ENCODE measurements at places on chromosomes 3 and 15.

GRCh38 chr3:121817753-121818152 lies 17.1 kb downstream of the IQCB1 start:
- DNase-seq = peak; percentile 46

DNA sequence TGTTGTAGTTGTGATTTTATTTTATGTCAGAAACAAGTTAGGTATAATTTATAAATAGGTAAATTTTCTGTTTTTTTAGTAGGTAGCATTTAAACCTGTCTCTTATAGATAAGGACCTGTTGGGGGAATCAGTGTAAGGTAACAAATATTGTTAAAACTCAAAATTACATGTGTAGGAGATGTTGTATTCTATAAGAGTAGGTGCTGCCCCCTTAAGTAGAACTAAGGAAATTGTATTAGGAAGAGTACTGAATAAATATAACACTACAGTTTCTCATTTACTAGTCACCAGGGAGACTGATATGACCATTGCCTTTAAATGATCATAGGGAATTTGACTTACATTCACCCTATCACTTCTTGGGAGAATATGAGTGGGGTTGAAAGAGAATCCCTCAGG lies 31.2 kb downstream of the SLC25A36 start:
- DNase-seq = peak; percentile 70

- DNase-seq = no peak
Observed at GRCh38 chr15:74306781-74307217, 60.6 kb downstream of the CYP11A1 start.

- DNase-seq = no peak
Observed at GRCh38 chr15:58473724-58474123, 41.9 kb downstream of the LIPC start.

DNA sequence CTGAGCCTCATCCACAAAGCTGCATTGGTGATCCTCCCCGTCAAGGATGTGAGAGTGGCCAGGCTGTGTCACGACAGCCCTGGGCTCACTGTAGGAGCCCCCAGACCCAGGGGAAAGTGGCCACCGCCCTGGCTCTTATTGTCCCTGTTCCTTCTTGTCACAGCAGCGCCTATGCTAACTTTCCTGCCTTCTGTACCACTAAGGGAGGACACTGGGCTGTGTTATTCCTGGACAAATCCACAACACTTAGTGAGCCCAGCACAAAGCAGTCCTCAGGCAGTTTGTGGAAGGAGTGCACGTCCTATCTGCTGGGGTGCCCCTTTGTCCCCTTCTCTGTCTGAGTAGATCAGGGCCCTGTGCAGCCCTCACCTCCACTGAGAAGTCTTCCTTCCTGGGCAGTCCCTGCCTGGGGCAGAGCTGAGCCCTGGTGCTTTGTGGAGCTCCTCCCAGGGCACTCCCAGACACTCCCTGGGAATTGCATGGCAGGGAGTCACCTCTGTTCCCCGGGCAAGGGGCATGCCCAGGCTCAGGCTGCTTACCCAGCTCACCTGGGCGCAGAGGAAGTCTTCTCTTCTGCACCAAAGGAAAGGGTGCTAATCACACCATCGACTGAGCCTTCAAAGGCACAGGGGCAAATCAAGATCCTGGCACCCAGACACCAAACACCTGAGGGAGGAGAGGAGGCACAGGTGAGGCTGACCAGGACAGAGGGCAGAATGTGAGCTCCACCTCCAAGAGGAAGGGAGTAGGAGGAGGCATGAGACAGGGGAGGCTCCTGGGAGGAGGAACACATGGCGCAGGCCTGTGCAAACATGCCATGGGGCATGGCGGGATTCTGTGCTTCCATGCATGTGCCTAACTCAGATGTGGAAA lies 138.7 kb downstream of the KLF13 start:
- no peak for DNase-seq

DNA sequence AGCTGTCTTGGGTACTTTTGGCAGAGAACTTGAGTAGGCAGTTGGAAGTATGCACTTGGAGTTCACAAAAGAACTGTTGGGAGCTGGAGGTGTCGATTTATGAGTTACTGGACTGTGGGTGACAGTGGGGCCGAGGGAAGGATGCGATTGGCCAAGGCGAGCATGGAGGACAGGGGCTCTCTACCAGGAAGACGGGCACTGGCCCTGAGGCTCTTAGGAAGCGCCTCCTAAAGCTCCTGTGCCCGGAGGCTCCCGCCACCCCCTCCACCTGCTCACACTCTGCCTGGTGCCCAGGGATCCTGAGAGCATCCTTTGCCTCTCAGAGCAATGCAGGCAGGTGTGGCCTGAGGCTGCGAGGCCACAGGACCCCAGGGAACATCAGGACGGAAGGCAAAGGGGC lies 69.0 kb downstream of the CRTC3 start:
- DNase-seq = no peak

DNA sequence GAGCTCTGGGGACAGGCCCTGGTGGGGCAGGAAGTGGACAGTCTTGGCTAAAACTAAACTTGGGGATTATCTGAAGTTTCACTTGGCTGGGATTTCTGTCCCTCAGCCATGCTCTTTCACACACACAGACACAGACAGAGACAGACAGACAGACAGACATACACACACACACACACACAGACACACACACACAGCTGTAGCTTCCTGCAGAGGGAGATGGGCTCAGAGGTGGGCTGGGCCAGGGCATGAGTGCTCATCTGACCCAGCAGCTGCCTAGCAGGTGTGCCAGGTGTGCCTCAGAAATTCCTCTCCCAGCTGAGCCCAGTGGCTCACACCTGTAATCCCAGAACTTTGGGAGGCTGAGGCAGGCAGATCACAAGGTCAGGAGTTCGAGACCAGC lies 3.3 kb downstream of the RHOV start:
- DNase-seq = no peak

DNA sequence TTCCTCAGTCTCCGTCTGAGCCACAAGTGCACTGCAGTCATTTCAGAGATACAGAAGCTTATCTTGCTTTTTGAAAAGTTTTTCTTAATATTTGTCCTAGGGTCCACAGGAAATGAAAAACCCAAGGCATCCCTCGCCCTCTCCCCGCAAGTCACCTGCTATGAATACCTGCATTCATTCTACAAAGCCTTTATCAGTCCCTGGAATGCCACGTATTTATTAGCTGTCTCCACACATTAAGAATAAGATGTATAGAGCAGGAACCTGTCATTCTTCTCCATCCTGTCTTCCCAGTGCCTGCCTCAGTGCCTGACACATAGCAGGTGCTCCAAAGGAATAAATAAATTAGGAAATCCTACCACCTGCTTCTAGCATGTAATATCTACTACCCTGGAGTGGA lies 73.3 kb upstream of the ICE2 start:
- no peak for DNase-seq

GRCh38 chr3:63370094-63370493 lies 92.0 kb downstream of the SYNPR start:
- no peak for DNase-seq

- DNase-seq = peak; percentile 84
Observed at GRCh38 chr3:9732080-9732739, 675 bp downstream of the BRPF1 start.

DNA sequence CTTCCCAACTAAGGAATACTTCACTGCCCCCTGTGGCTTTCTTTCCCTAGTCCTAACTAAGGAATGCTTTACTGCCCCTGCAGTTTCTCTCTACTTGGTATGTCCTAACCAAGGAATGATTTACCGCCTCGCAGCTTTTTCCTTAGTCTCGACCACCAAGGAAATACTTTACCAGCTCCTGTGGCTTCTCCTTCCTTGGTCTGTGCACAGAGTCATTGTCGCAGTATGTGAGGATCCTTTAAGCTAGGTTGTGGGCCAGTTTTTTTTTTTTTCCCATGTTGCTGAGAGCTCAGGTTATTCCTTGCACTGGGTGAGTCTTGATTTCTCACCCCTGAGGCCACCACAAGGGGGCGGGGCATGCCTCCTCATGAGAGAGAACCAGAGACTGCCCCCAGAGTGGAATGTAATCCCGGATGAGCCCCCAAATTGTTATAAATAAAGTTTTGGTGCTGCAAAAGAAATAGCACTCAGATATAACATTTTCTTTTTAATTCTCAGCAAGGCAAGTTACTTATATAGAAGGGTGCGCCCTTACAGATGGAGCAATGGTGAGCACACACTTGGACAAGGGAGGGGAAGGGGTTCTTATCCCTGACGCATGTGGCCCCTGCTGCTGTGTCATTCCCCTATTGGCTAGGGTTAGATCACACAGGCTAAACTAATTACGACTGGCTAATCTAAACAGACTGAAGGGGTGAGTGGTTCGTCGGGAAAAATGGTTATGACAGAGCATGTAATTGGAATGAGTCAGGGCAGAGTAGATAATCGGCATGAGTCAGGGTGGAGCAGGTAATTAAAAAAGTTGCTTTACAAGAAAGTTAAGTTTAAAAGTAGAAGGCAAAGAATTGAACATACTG lies 27.0 kb downstream of the NDUFB4 start:
- peak; percentile 65 for DNase-seq

DNA sequence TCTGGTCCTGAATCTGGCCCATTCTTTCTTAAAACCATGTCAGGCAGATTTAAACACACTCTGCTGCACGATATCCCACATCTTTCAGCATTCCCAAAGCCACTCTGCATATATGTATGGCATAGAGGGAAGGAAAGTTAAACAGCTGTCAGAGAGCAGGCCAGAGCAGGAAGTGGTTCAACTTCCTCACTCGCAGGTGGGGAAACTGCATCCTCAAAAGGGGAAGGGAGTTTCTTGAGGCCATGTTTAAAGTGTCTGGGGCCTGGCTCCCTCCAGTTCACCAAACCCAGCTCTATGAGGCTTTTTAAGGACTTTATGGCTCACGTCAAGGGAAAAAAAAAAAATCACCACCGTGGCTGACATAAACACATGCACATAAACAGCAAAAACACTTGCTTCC lies 123.1 kb downstream of the OPA1 start:
- DNase-seq = peak; percentile 30

DNA sequence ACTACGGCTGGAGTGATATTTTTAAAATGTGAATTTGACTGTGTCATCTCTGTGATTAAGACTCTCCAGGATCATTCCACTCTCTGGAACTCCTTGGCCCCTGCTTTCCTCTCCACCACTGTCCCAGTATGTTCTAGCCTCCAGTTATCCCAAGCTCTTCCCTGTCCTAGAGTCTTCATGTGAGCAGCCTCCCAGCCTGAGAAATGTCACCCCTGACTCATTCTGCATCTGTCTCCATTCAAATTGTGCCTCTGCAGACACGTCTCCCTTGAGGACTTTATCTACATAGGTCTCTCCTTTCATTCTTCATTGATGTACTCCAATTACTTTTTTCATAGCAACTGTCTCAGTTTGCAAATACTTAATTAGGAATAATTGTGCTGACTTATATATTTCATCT lies 317.7 kb upstream of the ADAMTS9 start:
- no peak for DNase-seq

DNA sequence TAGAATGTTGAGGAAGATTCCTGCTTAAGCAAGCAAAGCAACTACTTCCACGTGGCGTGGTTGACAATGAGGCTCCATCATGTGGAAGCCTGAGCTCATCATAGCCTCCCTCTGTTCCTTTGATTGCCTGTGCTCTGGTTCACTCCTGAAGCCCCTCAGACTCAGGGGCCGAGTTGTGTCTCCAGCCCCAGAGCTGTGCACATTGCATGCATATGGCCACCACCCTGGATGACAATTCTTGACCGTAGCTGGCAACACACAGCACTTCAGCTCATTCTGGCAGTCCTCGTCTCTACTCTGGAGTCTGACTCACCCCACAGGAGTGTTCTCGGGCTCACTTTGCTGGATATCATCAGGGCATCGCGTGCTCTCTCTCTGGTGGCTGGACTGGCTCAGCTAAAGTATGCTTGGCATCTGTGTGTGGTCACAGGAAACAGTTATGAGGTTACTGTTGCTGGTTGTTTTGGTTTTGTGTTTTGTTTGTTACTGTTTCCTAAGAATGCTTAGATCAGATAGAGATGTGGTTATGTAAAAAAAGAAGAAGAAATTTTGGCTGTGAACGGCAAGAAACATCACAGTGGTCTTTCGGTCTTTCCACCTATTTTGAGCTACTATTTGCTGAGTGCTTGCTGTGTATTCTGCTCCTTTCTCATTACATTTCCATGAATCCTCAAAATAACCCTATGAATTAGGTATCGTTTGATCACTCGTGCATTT lies 41.6 kb upstream of the MRPS22 start:
- DNase-seq = peak; percentile 82

- no peak for DNase-seq
Observed at GRCh38 chr3:99670556-99670950, 32.2 kb downstream of the COL8A1 start.

DNA sequence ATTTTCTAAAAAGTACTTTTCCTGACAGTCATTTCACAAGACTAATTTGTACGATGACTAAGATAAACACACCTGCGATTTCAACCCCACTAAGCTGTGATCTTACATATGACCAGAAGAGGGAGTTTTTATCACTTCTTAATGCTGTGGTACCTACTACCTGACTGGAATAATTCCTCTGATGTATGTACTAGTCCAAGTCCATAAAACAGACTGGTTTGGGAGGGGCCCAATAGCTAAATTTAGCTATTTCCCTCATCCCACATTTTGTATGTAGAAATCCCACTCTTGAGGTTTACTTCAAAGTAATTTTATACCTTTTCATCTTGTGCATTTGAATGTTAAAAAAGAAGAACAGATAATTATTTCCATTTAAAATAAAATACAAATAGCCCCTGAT lies 49.7 kb upstream of the SCAANT1 start:
- peak; percentile 72 for DNase-seq

DNA sequence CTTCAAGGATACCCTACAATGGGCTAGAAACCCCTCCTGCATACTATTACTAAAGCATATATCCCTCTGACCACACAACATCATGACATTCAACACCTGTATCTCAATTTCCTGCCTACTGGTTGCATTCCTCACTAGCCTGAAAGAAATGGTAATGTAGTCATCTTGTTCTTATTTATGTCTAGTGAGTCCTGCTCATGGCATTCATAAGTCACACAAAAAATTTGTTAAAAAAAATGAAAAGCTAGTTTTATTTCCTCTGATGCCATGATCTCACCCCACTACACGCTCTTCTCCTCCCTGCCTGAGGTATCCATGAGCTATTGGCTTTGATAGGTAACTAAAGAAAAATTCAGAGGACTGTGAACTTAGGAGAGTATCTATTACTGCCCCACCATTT lies 284.5 kb downstream of the ZNF385D start:
- no peak for DNase-seq

DNA sequence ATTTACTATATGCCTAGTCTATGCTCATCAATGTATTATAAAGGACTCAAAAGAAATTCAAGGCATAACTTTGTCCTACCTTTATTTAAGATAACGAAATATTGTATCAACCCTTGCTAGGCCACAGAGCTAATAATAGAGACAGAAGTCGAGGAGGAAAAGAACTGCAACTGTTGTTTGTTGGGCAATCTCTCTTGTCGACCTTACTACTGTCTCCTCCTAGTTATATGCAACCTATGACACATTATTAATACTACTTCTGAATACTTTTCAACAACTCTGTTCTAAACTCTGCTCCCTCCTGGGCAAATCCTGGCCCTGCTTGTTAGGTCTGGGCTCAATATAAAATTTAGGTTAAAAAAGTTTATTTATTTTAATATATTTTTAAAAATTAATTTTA lies 24.6 kb downstream of the SPPL2A start:
- no peak for DNase-seq

- no peak for DNase-seq
Observed at GRCh38 chr15:70967646-70968045, 75.0 kb downstream of the LRRC49 start.

- DNase-seq = no peak
Observed at GRCh38 chr3:125191256-125191655, 21.3 kb downstream of the SLC12A8 start.

Measured in hematopoietic multipotent progenitor cell treated with erythropoietin and hydrocortisone succinate and interleukin-3 and kit ligand, for 4 days (in vitro differentiated cells).